Lower lobe of right lung (tissue), 2 donors: ENCODE measurements at places on chromosomes 16 and 17. TPM values are rescaled to one million over a fixed set of nuclear protein-coding genes. Genes with fewer than 3 reads are reported as not detected.

KRTAP2-3 gene
- total RNA-seq: not detected

DNA sequence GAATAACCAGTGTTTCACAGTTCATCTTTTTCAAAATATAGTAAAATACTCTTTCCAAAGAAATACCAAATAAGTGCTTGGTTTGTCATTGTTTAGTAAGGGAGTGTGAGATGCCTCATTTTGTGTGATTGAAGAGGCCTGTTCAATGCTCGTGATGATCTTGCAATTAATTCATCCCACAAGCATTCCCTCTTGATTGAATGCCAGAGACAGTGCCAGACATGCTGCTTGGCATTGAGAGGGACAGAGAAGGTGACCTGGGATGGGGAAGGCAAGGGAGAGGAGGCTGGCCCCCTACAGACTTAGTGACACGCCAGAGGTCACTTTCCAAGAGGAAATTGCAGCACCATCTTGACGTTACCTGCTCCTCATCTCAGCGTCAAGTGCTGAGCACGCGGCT, 49.3 kb downstream of the CLEC16A start:
- no peak for DNase-seq
- no peaks in the 10 kb centered on the region for H3K27me3 ChIP-seq
- no peak overlapping the region for H3K27ac ChIP-seq
- peaks cover 47% of the 10 kb centered on the region for H3K36me3 ChIP-seq

DNA sequence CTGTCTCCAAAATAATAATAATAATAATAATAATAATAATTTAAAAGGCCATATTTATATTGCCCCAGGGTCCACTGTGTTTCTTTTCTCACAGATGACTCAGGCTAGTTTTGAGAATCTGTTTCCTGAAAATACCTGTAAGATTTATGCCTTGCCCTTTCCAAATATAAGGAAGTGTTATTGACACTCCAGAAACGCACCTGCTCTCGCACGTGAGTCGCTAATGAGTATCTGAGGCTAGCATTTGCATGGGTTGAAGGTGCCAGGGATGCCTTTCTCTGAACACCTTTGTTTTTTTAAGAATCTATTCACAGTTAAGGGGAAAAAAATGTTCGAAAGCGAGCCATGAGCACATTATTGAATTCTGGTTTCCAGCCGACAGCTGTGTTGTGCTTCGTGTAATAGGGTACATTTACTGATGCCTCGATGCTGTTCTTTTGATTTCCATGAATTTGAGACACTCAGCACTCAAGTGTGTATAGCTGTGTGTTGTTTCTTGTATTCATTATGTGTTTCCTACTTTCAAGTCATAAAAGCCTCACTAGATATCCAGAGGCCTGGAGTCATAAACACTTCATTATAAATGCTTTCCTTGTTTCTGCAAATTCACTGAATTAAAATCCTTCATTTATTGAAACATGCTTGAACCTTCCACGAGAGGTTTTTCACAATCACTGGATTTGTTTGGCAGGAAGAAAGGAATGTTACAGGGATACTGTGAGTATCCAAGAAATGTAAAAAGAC, 45.0 kb upstream of the NOL11 start:
- H3K36me3 ChIP-seq: peaks cover 15% of the 10 kb centered on the region
- no peak overlapping the region for H3K27ac ChIP-seq
- H3K4me3 ChIP-seq: no peak overlapping the region
- no peak for DNase-seq
- H3K4me1 ChIP-seq: no peaks in the 10 kb centered on the region

DNA sequence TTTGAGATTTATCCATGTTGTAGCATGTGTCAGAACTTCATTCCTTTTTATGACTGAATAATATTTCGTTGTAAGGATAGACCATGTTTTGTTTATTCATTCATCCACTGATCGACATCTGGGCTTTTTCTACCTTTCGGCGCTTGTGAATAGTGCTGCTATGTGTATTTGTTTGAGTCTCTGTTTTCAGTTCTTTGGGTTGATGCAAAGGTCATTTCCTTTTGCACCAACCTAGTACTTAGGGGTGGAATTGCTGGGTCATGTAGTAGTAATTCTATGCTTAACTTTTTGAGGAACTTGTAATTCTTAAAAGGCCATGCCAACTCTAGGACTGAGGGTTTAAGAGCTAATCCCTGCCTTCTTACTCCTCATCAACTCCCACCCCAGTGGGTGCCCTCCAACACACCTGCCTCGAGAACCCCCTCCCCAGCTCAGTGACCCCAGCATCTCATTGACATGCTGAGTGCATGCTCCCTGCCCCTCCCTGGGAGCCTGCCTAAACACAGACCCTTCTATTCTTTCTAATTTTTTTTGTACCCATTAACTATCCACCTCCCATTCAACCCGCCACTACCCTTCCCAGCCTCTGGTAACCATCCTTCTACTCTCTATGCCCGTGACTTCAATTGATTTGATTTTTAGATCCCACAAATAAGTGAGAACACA, 51.2 kb downstream of the ABAT start:
- H3K4me3 ChIP-seq: no peak overlapping the region
- no peaks in the 10 kb centered on the region for H3K27me3 ChIP-seq
- H3K4me1 ChIP-seq: no peaks in the 10 kb centered on the region
- no peak for DNase-seq
- no peak overlapping the region for H3K27ac ChIP-seq
- H3K36me3 ChIP-seq: no peaks in the 10 kb centered on the region

DNA sequence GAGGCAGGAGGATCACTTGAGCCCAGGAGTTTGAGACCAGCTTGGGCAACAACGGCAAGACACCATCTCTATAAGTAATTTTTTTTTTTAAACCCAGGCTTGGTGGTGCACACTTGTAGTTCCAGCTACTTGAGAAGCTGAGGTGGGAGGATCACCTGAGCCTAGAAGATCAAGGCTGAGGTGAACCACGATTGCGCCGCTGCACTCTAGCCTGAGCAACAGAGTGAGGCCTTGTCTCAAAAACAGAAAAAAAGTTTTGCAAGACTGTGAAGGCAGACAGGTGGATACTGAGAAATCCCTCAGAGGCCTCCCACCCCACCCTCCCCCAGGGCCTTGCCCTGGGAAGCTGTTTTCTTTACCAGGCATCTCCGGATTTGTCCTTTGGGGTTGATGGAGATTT, 125.4 kb downstream of the MGAT5B start:
- peaks cover 7% of the 10 kb centered on the region for H3K27me3 ChIP-seq
- no peak overlapping the region for H3K27ac ChIP-seq
- no peak overlapping the region for H3K4me3 ChIP-seq
- H3K36me3 ChIP-seq: no peaks in the 10 kb centered on the region
- H3K4me1 ChIP-seq: no peaks in the 10 kb centered on the region

- H3K27ac ChIP-seq: no peak overlapping the region
- H3K4me1 ChIP-seq: no peaks in the 10 kb centered on the region
- no peak for DNase-seq
- H3K4me3 ChIP-seq: no peak overlapping the region
These were observed 203.3 kb downstream of the CYLD start for GRCh38 chr16:50945171-50945570.

- no peaks in the 10 kb centered on the region for H3K27me3 ChIP-seq
- peak; percentile 14 for DNase-seq
- H3K36me3 ChIP-seq: no peaks in the 10 kb centered on the region
- H3K27ac ChIP-seq: no peak overlapping the region
These were observed 414.6 kb downstream of the SLC39A11 start for GRCh38 chr17:72677714-72678390.

DNA sequence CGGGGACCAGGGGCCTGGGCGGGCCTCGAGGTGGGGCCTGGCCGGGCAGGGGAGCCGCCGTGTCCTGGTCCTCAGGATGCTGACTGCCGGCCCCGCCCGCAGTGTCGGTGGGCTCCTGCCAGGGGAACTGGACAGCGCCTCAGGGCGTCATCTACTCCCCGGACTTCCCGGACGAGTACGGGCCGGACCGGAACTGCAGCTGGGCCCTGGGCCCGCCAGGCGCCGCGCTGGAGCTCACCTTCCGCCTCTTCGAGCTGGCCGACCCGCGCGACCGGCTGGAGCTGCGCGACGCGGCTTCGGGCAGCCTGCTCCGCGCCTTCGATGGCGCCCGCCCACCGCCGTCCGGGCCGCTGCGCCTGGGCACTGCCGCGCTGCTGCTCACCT, 2.3 kb upstream of the PAQR4 start:
- no peaks in the 10 kb centered on the region for H3K36me3 ChIP-seq
- H3K4me1 ChIP-seq: peaks cover 69% of the 10 kb centered on the region
- H3K4me3 ChIP-seq: peak overlapping the region; percentile 43

FZD2 gene
- total RNA-seq: 7.4 TPM

- no peak overlapping the region for H3K27ac ChIP-seq
- H3K4me1 ChIP-seq: peaks cover 12% of the 10 kb centered on the region
- no peak for DNase-seq
- H3K36me3 ChIP-seq: no peaks in the 10 kb centered on the region
- no peak overlapping the region for H3K4me3 ChIP-seq
These were observed 29.4 kb downstream of the TANC2 start for GRCh38 chr17:62995377-62995885.

DNA sequence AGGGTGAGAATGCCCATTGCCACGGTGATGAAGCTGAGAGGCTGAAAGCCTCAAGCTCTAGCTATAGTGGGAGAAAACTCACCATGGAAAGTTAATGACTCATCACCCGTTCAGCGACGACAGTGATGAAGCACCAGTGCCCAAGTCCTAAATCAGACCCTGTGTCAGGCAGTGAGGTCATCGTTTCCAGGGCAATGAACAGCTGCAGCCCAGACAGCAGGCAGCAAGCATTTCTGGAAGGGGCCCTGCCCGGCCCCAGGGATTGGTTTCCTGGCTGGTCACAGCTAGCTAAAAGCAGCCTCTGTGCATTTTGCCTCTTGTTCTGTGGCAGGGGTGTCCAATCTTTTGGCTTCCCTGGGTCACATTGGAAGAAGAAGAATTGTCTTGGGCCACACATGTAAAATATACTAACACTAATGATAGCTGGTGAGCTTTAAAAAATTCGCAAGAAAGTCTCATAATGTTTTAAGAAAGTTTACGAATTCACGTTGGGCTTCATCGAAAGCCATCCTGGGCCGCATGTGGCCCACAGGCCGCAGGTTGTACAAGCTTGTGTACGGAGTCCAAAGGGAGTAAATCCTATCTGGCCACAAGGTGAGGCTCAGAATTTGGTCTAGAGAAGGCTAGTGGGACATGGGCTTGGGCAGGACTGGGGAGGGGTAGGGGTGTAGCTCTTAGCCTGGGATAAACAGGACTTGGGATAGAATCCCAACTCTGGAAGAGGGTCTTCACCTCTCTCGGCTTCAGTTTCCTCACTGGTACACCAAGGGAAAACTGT, 40.6 kb downstream of the MIS12 start:
- H3K27ac ChIP-seq: no peak overlapping the region
- DNase-seq: no peak
- H3K4me3 ChIP-seq: no peak overlapping the region
- H3K27me3 ChIP-seq: no peaks in the 10 kb centered on the region
- H3K4me1 ChIP-seq: no peaks in the 10 kb centered on the region

DNA sequence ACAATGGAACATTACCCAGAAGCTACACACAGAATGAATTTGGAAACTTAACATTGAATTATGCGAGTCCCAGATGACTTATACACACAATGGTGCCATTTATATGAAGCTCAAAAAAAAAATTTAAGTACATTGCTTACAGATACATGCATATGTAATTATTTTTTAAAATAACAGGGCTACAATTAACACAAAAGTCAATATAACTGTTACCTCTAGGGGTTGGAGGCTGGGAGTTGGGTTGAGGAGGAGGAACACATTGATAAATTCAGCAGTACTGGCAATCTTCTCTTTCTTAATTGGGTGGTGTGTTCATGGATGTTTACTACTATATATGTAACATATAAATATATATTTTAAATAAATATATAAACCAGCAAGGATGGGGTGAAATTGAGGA, 1.1 kb downstream of the ZNF23 start:
- H3K4me1 ChIP-seq: peaks cover 22% of the 10 kb centered on the region
- no peak for DNase-seq
- no peaks in the 10 kb centered on the region for H3K27me3 ChIP-seq
- H3K27ac ChIP-seq: no peak overlapping the region

MYO15A gene
- 3.3 TPM for total RNA-seq

DNA sequence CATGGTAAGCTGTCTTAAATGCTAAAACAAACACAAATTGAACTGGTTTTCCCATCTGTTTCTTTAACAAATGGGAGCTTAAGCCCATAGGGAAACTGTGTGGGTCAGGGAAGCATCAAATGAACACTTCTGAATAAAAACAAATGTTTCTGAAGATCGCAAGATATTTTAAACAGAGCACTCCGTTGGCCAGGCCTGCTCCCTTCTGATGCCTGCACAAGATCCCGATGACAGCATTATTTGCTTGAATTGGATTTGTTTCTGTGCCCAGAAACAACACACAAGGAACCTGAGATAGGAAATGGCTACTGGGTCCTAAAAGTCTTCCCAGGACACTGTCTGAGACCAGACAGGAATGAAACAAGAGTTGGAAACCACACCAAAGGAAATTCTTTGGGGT, 425.8 kb upstream of the ZFHX3 start:
- no peak overlapping the region for H3K27ac ChIP-seq
- H3K27me3 ChIP-seq: no peaks in the 10 kb centered on the region
- no peak for DNase-seq
- H3K36me3 ChIP-seq: no peaks in the 10 kb centered on the region
- no peaks in the 10 kb centered on the region for H3K4me1 ChIP-seq

CCDC40 gene
- 14.1 TPM for total RNA-seq

C17orf78 gene
- total RNA-seq: not detected

TRPV2 gene
- 120 TPM for total RNA-seq

SYNRG gene
- total RNA-seq: 39.7 TPM

TPSD1 gene
- 9.6 TPM for total RNA-seq

GRCh38 chr17:49249890-49250522, 19.4 kb upstream of the PHOSPHO1 start:
- peaks cover 7% of the 10 kb centered on the region for H3K27me3 ChIP-seq
- no peak overlapping the region for H3K4me3 ChIP-seq

- no peaks in the 10 kb centered on the region for H3K27me3 ChIP-seq
- DNase-seq: no peak
- no peaks in the 10 kb centered on the region for H3K4me1 ChIP-seq
- no peaks in the 10 kb centered on the region for H3K36me3 ChIP-seq
- H3K4me3 ChIP-seq: no peak overlapping the region
These were observed 37.2 kb upstream of the TBX2 start for GRCh38 chr17:61362396-61362795.

GRCh38 chr16:87974178-87974577, 22.9 kb downstream of the BANP start:
- no peak for DNase-seq
- no peaks in the 10 kb centered on the region for H3K36me3 ChIP-seq
- no peak overlapping the region for H3K4me3 ChIP-seq

- H3K4me1 ChIP-seq: peaks cover 10% of the 10 kb centered on the region
- DNase-seq: no peak
- H3K4me3 ChIP-seq: no peak overlapping the region
- H3K27ac ChIP-seq: no peak overlapping the region
- H3K36me3 ChIP-seq: no peaks in the 10 kb centered on the region
These were observed 19.5 kb upstream of the CD300E start for GRCh38 chr17:74642995-74643394.

SDK2 gene
- total RNA-seq: 1.4 TPM

- no peak for DNase-seq
- peaks cover 100% of the 10 kb centered on the region for H3K36me3 ChIP-seq
- H3K27me3 ChIP-seq: no peaks in the 10 kb centered on the region
- H3K4me1 ChIP-seq: peaks cover 33% of the 10 kb centered on the region
- no peak overlapping the region for H3K4me3 ChIP-seq
These were observed 65.6 kb downstream of the SEC14L1 start for GRCh38 chr17:77206158-77206956.

SLC35G6 gene
- not detected for total RNA-seq
